ENCODE measurements at places on chromosomes 7 and 10. TPM values are rescaled to one million over a fixed set of nuclear protein-coding genes. Genes with fewer than 3 reads are reported as not detected.

IGF2BP3 gene
- polyA plus RNA-seq, result 56.8 TPM

LRRC61 gene
- polyA plus RNA-seq, result 20.4 TPM

CCDC172 gene
- polyA plus RNA-seq, result not detected

PRSS37 gene
- 0.62 TPM for polyA plus RNA-seq

KAT6B gene
- 45.7 TPM for polyA plus RNA-seq

C10orf105 gene
- polyA plus RNA-seq, result 0.29 TPM

MKX gene
- 0.79 TPM for polyA plus RNA-seq

SEMA4G gene
- polyA plus RNA-seq, result 33.4 TPM

TMEM225B gene
- polyA plus RNA-seq, result 1.9 TPM

ZNF804B gene
- not detected for polyA plus RNA-seq

- DNase-seq, result no peak
Measured at GRCh38 chr7:101206665-101207042, 5.8 kb upstream of the MOGAT3 start.

DNA sequence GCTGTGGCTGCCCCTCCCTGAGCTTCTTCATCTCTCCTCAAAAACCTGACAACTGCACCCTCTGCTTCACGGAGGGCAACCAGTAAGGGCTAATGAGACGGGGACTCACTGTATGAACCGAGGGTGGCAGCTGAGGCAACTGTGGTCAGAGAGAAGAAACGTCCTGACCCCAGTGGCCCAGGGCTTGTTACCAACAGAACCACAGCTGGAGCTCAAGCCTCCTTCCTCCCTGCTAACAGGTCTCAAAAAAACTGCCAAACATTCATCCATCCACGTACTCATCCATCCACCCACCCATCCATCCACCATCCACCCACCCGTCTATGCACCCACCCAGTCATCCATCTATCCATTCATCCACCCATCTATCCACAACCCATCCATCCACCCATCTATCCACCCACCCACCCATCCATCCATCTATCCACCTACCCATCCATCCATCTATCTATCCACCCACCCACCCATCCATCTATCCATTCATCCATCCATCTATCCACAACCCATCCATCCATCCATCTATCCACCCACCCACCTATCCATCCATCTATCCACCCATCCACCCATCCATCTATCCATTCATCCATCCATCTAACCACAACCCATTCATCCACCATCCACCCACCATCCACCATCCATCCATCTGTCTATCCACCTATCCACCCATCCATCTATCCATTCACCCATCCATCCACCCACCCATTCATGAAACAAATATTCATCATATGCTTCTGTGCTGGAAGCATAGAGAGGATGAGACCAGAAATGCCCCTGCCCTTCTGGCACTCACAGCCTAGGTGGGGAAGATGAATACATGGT is 111.7 kb downstream of the PDGFA start:
- DNase-seq, result no peak

DNA sequence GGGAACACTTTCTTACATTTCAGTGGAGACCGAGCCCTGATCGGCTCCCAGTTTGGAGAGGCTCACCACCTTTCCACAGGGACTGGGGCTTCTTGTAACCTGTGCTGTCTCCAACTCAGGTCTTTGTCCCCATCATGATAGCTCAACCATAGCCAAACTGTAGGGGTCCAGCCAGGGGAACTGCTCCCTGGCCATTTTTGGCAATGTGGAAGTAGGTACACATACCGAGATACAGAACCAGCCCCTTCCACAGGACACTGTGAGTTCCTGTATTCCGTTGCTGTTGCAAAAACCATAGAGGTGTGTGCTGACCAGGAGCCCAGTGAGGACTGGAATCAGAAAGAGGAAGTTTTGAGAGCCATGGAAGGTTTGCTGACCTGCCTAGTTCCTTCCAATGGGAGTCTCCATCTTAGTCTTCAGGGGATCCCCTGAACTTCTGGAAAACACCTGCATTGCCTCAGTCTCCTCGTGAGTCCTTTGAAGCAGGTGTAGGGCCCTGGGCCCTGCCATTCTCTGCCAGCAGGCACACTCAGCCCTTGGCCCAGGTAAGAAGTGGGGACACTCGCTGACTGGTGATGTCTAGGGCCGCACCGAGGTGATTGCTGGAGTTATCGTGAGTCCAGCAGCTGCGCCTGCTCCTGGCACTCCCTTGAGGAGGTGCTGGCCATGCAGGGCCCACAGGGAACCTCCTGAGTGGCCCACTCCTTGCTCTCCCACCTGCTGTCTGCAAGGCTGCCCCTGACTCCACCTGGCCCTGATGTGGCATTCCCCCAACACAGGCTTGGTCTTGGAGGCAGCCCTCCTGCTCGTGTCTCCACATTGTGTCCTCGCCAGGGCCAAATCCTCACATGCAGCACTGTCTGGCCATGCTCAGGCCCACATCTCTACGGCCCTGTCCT is 11.2 kb downstream of the WDFY4 start:
- no peak for DNase-seq

GRCh38 chr10:79084972-79085597 is 16.3 kb downstream of the ZMIZ1 start:
- DNase-seq, result no peak

GRCh38 chr10:18860631-18861240 is 187.9 kb upstream of the MALRD1 start:
- no peak for DNase-seq

- DNase-seq, result no peak
Measured at GRCh38 chr7:137913985-137914384, 67.2 kb upstream of the DGKI start.

DNA sequence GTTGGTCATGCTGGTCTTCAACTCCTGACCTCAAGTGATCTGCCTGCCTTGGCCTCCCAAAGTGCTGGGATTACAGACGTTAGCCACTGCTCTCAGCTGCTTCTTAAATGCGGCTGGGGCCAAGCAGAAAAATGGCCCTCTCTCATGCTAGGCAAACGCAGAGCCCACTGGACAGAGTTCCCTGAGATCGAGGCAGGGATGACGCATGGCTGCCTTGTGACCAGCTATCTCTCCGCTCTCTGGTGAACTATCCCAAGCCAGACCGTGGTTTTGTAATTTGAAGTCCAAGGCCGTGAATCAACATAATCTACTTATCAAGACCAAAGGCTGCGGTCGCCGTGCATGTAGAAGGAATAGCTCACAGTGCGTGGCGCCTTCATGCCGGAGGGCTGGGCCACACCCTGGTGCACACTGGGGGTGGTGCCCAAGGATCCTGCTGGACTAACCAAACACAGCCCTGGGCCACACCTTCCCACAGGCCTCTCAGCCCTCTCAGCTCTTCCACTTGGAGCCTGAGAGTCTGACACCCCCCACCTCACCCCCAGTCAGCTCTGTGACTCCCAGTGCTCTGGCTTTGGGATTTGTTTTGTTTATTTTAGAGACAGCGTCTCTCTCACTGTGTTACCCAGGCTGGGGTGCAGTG is 88.1 kb upstream of the CUX1 start:
- peak; percentile 84 for DNase-seq

GRCh38 chr7:155796381-155797261 is 15.6 kb downstream of the SHH start:
- no peak for DNase-seq

DNA sequence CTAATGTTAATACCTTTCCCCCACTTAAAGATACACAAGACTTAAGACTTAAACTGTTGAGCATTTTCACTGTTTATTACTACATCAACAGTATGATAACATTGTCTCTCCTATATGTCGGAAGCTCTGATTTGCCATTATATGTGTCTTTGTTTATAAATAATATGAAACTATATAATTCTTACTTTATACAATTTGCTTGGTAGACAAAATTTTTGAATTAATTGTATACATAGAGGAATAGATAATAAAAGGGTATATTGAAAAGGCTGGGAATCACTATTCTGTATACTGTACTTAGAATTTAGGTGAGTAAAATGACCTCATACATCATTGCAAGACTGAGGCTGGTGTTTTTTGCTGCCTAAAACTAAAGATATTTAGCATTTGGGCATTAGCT is 82.1 kb upstream of the HDAC9 start:
- DNase-seq, result no peak

GRCh38 chr7:106219170-106219569 is 65.6 kb downstream of the NAMPT start:
- DNase-seq, result no peak

DNA sequence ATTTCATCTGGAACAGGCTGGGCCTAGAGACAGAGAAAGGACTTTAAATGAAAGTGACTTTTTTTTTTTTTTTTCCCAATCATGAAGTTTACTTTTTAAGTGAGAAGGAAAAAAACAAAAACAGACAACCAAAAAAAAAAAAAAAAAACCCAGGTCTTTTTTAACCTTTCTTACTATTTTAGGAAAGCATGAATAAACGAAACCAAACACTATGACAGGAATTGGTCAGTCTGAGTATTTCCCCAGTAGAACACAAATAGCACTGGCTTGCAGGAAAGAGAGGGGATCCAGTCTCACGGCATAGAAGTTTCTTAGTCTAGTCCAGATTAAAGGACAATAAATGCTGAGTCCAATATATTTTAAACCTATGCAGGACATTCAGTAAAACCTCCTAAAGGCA is 180.5 kb upstream of the CCDC6 start:
- no peak for DNase-seq

- no peak for DNase-seq
Measured at GRCh38 chr7:135980665-135981180, 3.6 kb upstream of the MTPN start.

All from left lung (tissue), 14 donors.